ENCODE measurements at places on chromosomes 5 and 9. TPM values are rescaled to one million over a fixed set of nuclear protein-coding genes. Genes with fewer than 3 reads are reported as not detected.

The MRPL22 gene
- total RNA-seq: 62.2 TPM

The FASTKD3 gene
- 12.5 TPM for total RNA-seq

The DNM1 gene
- total RNA-seq: 0.40 TPM

The PRUNE2 gene
- total RNA-seq: 0.83 TPM

The CDKN2B gene
- 2.5 TPM for total RNA-seq

The TRIP13 gene
- 28.8 TPM for total RNA-seq

The LAMC3 gene
- not detected for total RNA-seq

All from activated CD4-positive, alpha-beta memory T cell treated with anti-CD3 and anti-CD28 coated beads, Interleukin-2, amount 10 ng/mL, durations not matched to agents 7 days and 5 days (primary cell).